SIG-M5 (cell line): ENCODE measurements at places on chromosomes 4 and X.

GRCh38 chr4:23660865-23661264 lies 229.0 kb downstream of the PPARGC1A start:
- no peak for DNase-seq

DNA sequence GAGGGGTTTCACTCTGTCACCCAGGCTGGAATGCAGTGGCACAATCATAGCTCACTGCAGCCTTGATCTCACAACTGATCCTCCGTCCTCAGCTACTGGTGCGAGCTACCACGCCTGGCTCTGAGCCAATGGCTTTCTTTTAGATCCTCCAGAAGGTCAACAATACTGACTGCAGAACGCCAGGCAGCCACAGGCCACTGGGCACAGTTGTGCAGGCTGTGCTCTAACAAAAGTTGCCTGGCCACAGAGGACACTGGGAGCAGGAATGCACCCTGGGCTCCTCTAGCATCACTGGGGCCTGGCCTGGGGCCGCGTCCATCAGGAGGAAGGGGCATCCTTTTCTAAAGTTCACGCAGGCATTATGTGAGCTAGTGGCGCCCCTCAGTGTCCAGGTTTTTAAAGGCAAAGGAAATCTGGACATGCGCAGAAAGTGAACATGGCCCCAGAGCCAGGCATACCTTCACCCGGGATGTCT lies 14.9 kb upstream of the PORCN start:
- no peak for DNase-seq

GRCh38 chrX:111270339-111270738 lies at the start of gene CAPN6:
TSS of gene CAPN6 (minus strand) at chrX:111270483. CDS start at chrX:111263936, 6,547 bp downstream.
- DNase-seq: no peak

GRCh38 chrX:16156692-16157331 lies 10.5 kb upstream of the MAGEB17 start:
- DNase-seq: no peak

GRCh38 chr4:3043282-3044020 lies 30.9 kb downstream of the HTT-AS start:
- no peak for DNase-seq

GRCh38 chrX:28188526-28188925 lies 207.3 kb upstream of the DCAF8L1 start:
- DNase-seq: no peak

DNA sequence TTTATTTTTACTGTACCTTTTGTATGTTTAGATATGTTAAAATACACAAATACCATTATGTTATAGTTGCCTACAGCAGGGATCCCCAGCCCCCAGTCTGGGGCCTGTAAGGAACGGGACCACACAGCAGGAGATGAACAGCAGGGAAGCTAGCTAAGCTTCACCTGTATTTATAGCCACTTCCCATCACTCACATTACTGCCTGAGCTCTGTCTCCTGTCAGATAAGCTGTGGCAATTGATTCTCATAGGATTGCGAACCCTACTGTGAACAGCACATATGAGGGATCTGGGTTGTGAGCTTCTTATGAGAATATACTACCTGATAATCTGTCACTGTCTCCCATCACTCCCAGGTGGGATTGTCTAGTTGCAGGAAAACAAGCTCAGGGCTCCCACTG lies 73.9 kb downstream of the BMPR1B start:
- no peak for DNase-seq

DNA sequence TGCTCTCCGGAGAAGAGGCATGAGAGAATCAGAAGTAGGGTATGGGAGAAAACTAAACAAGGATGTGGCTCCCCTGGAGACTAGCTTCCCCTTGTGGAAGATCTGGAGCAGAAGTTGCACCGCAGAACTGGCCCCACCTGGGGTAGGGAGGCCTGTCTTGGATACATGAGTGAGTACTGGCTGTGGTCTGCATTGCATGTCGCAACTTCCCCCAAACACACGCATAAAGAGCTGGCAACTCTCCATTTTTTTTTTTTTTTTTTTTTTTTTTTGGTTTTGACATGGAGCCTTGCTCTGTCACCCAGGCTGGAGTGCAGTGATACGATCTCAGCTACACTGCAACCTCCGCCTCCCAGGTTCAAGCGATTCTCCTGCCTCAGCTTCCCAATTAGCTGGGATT lies 119.9 kb downstream of the EGF start:
- peak; percentile 13 for DNase-seq

- DNase-seq: no peak
These were observed 152.3 kb downstream of the WDFY3 start for GRCh38 chr4:84814094-84814750.

- DNase-seq: no peak
These were observed 173.7 kb downstream of the GPAT3 start for GRCh38 chr4:83709627-83710026.

DNA sequence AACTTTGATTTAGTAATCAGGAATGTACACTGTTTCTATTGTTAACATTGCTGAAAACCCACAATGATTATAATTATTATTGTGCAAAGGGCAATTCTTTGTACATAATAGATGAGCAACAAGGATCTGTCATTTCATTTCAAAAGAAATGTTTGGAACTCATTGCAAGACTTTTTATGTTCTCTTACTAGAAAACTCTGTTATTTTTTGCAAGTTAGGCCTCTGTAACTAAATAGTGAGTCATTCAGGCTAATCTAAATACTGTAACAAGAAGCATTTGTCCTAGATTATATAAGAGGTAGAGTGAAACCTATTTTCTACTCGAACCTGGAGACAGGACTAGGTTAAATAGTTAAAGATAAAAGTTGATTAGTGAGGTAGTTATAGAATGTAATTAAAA lies 93.2 kb upstream of the FAM47B start:
- DNase-seq: no peak

- DNase-seq: no peak
These were observed 93.4 kb downstream of the RS1 start for GRCh38 chrX:18578546-18578945.

DNA sequence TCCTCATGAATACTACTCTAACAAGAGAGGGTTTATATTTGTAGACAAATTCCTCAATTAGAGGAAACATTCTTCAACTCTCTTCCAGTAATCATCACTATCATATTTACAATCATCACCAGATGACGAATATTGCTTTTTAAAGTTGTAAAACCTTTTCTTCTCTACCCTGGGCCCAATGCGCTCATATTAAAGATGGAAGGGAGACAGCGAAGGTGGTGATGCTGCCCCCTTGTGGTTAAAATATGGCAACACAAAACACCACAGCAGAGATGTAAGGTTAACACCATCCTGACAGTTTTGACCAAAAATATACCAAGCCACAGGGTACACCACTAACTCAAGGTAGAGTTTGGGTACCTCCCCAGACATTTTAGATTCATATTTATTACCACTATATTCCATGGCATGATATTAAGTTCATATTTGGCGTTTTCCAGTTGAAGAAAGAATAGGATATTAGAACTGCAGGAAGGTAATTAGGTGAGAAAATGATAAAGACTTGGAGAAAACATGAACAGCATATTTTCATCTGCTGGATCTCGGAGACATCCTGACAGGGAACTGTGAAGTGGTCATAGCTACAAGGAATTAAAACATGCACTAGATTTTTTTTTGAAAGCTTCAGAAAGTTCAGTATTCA lies 72.8 kb downstream of the SLC9A7 start:
- DNase-seq: no peak

GRCh38 chr4:66071911-66072310 lies 401.6 kb upstream of the EPHA5 start:
- no peak for DNase-seq

GRCh38 chr4:101651778-101652177 lies 138.8 kb upstream of the BANK1 start:
- DNase-seq: no peak

DNA sequence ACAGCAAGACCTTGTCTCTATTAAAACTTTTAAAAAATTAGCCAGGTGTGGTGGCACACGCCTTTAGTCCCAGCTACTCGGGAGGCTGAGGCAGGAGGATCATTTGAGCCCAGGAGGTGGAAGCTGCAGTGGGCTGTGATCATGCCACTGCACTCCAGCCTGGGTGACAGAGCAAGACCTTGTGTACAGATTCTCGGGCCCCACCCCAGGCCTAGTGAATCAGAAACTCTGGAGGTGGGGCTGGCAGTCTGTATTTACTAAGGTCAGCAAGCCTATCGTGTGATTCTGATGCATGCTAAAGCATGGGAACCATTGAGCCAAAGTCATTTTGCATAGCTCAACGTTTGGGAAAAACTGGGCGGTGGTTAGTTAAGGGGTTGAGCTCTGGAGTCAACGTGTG lies 3.5 kb downstream of the S100G start:
- no peak for DNase-seq

DNA sequence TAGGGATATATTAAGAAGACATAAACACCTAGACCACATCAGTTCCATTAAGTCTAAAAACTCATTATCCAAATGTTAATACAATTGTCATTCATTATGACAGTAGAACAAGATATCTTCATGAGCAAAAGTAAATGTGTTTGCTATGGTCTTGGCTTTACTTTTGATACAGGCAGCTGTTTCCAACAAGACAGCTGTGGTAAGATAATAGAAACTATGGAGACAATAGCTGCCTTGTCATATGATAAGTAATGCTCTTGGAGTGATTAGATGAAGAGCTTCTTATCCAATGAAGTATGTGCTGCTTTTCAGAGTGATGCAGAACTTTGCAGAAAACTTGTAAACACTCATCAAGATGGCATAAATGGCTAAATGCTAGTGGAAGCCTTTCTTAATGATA lies 1066.0 kb downstream of the FSTL5 start:
- no peak for DNase-seq

DNA sequence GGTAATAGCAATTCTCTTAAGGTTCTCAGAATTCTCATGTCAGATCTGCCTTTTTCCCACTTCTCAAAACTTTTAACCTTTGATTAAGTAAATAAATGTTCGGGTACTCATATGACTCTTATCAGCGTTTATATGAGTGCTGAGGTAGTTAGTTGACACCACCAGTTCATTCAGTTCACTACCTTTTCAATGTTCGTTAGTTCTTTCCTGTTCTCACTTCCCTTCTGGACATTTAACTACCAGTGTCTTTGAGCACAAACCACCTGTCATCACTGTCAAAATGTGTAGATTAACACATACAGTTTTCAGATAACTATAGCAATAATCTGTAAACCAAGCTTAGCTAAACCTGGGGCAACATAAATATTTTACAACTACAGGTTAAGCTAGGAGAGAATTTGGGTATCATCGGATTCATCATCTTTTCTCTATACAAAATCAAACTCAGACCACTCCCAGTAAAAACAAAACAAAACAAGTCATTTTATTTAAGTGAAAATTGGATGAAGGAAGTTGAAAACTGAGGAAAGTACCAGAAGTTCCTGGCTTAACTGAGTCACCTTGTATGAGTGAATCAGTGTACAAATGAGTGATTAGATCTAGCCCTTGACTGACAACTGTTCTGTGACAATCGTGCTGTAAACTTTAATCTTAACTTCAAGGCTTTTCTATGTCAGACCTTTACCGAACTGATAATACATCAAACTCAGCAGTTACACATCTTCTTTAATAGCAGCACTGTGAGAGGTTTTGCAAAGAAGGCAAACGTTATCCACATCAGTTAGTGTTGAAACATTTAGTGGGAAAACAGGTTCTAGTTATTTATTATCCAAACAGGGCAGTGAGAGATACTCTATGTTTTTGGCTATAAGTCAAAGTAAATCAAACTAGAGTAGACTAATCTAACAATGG lies 41.9 kb downstream of the ARHGEF38 start:
- DNase-seq: no peak

GRCh38 chr4:16225863-16226815 lies at the start of gene TAPT1:
TSS of gene TAPT1 (minus strand) at chr4:16226471. CDS start at chr4:16226457, 14 bp downstream.
- no peak for DNase-seq

GRCh38 chr4:76535603-76536372 lies 100.8 kb downstream of the SHROOM3 start:
- no peak for DNase-seq

- DNase-seq: no peak
These were observed 94.8 kb downstream of the CLNK start for GRCh38 chr4:10589799-10590198.

DNA sequence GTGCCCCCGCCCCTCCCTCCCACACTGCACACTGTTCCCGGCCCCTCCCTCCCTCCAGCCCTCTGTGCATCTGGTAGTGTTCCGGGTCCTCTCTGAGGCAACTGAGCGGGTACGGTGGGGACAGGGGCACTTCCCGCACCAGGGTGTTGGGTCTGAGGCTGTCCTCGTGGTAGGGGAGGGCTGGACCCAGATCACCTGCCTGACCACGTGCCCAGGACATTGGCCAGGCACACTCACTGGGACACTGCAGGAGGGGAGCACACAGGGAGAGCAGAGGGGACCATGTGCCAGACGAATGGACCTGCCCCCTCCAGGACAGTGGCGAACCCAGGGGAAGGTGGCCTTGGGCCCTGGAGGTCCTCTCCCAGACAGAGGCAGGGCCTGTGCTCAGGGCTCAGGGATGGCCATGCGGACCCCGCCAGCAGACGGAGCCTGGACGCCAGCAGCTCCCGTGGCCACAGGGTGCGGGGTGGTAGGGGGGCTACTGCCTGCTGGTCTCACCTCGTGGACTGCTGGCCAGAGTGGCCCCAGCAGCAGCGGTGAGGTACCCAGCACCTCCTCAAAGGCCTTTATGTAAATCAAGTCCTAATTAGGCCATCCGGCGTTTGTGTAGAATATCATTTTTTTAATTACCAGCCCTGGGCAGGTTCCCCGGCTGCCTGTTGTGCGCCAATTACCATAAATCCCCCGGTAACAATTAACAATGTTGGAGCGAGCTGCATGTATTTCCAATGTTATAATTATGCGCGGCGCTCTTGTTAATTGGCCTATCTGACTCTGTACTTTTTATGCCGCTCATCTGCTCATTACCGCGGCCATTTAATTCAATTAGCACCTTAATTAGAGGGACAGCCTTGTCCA lies 106.9 kb downstream of the FAM53A start:
- DNase-seq: no peak

GRCh38 chr4:183961795-183962194 lies 56.7 kb downstream of the STOX2 start:
- no peak for DNase-seq

DNA sequence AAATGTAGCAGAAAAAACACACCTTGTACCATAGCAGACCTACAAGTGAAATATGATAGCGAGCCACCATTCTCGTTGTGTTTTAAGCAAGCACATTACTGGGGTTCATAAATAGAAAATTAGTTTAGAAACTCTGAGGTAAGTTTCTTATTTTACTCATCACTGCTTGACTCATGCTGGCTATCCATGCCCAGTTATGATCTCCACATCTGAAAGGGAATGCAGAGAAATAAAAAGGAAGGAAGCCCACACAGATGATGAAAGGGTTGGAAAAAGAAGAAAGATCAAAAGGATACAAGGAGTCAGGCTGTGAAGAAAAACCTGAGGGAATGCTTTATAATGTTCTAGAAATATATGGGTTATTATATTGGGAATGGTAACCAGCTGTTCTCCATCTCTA lies 54.5 kb downstream of the CAMK2D start:
- no peak for DNase-seq

GRCh38 chrX:115344885-115345614 lies 55.5 kb downstream of the LUZP4 start:
- DNase-seq: no peak

DNA sequence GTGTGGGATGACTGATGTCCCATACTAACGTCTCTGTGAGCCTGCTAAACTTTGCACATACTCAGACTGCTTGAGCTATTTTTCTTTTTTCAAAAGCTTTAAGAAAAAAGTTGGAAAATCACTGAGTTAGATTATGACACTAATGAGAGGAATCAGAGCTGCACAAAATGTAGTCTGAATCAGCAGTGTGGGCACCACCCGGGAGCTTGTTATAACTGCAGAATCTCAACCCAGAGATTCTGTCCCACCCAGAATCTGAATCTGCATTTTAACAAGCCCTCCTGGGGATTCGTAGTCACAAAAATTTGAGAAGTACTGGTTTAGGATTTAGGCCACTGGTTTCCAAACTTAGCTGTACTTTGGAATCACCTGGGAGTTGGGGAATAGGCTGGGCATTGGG lies 102.1 kb upstream of the MID1IP1 start:
- no peak for DNase-seq
